ENCODE measurements at places on chromosomes 7 and 10. TPM values are rescaled to one million over a fixed set of nuclear protein-coding genes. Genes with fewer than 3 reads are reported as not detected.

The TFR2 gene
- 1.0 TPM for total RNA-seq

The HOXA1 gene
- 1.8 TPM for total RNA-seq

The TSC22D4 gene
- 14.6 TPM for total RNA-seq

The GHRHR gene
- total RNA-seq, result not detected

The ZPBP gene
- total RNA-seq, result not detected

The TEX47 gene
- total RNA-seq, result not detected

The HOXA2 gene
- 0.35 TPM for total RNA-seq

The CYP2E1 gene
- total RNA-seq, result 0.40 TPM

The CHAT gene
- not detected for total RNA-seq

The FAM131B gene
- 4.2 TPM for total RNA-seq
